ENCODE measurements at places on chromosomes 5 and 9. TPM values are rescaled to one million over a fixed set of nuclear protein-coding genes. Genes with fewer than 3 reads are reported as not detected.

- H3K27ac ChIP-seq, result no peak overlapping the region
- no peak overlapping the region for H3K4me3 ChIP-seq
- no peaks in the 10 kb centered on the region for H3K27me3 ChIP-seq
- DNase-seq, result no peak
- H3K4me1 ChIP-seq, result no peaks in the 10 kb centered on the region
- no peaks in the 10 kb centered on the region for H3K36me3 ChIP-seq
Observed at GRCh38 chr9:32722704-32723103, 60.6 kb upstream of the TMEM215 start.

LPCAT1 gene
- 54.5 TPM for total RNA-seq

- H3K27me3 ChIP-seq, result peaks cover 12% of the 10 kb centered on the region
- H3K27ac ChIP-seq, result no peak overlapping the region
- no peak for DNase-seq
- H3K36me3 ChIP-seq, result no peaks in the 10 kb centered on the region
- no peak overlapping the region for H3K4me3 ChIP-seq
Observed at GRCh38 chr5:6508931-6509330, 60.3 kb downstream of the UBE2QL1 start.

CRHBP gene
- total RNA-seq, result 0.27 TPM

DNA sequence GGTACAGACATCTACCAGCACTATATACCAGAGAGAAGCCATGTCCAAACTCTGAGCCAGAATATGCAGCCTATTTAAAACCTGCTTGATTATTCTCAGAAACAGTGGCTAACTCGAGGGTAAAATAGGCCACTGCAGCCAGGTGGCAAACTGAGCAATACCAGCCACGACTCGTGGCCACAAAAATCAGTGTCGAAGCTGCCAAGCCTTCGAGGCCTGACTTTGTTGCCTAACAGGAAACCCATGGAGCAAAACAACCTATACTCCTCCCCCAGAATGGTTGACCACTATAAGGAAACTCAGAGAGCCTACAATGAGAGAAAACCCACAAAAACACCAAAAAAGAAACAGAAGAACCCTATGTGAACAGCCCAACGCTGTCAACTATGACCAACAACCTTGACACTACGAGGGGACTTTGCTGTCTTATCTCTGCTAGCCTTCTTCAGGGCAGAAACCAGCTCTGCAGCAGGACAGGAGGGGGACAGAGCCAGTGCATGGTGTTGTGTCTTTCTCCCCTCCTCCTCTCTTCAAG, 133.8 kb downstream of the TMEM174 start:
- DNase-seq, result no peak
- H3K27ac ChIP-seq, result no peak overlapping the region
- H3K27me3 ChIP-seq, result peaks cover 78% of the 10 kb centered on the region
- peaks cover 6% of the 10 kb centered on the region for H3K4me1 ChIP-seq
- H3K36me3 ChIP-seq, result no peaks in the 10 kb centered on the region
- no peak overlapping the region for H3K4me3 ChIP-seq

GRCh38 chr5:128257076-128257475, 173.5 kb downstream of the SLC12A2 start:
- no peak overlapping the region for H3K27ac ChIP-seq
- no peak overlapping the region for H3K4me3 ChIP-seq
- no peak for DNase-seq
- peaks cover 7% of the 10 kb centered on the region for H3K27me3 ChIP-seq
- no peaks in the 10 kb centered on the region for H3K36me3 ChIP-seq

GALT gene
- total RNA-seq, result 53.9 TPM

DNA sequence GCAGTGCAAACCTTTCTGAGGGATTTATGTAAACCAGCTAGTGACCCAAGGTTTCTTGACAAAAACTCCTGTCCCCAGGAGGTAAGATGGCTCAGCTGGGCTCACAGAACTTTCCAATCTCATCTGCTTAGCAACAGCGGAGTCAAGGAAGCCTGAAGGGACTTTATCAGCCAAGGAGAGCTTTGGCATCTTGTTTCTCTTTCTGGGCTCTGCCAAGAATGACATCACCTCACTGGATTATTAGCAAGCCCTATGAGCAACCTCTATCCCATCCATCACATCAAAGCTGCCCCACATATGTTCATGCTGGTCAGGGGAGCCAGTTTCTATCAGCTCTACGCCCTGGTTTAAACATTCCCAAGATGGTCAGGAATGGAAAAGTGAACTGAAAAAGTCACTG, 461.3 kb downstream of the ENC1 start:
- H3K4me3 ChIP-seq, result no peak overlapping the region
- no peaks in the 10 kb centered on the region for H3K36me3 ChIP-seq
- peaks cover 9% of the 10 kb centered on the region for H3K4me1 ChIP-seq

GRCh38 chr5:171701100-171701541, 84.5 kb upstream of the SMIM23 start:
- no peak for DNase-seq
- no peaks in the 10 kb centered on the region for H3K36me3 ChIP-seq
- no peak overlapping the region for H3K4me3 ChIP-seq
- H3K27ac ChIP-seq, result no peak overlapping the region
- H3K27me3 ChIP-seq, result no peaks in the 10 kb centered on the region

- no peak overlapping the region for H3K4me3 ChIP-seq
- H3K4me1 ChIP-seq, result no peaks in the 10 kb centered on the region
- DNase-seq, result no peak
- H3K27me3 ChIP-seq, result no peaks in the 10 kb centered on the region
Observed at GRCh38 chr5:3325972-3326840, 269.4 kb upstream of the IRX1 start.

DNA sequence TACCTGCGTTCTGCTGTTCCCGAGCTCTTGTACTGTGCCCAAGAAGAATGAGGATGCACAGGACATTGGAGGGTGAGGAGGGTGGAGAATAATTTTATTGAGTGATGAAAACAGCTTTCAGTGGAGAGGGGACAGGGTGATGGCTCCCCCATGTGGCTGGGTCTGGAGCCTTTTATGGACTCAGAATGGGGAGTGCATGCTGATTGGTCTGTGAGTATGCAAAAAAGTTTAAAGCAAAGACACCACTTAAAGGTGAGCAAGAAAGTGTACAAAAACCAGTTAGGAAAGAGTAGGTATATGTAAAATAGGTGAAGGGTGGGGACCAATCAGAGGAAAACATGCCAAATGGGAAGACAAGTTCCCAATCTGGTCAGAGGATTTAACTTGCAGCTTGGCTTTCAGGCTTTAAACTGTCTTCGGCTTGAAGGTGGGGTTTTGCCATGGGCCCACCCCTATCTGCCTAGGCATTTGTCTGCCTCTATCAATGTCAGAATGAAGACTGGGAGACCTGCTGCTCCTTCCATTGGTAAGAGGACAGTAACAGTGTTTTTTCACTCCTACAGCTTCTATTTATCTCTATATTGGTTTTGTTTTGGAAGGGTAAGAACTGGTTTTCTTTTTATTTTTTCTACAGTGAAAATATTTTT, 118.0 kb upstream of the RAI14 start:
- H3K27me3 ChIP-seq, result peaks cover 32% of the 10 kb centered on the region
- peak; percentile 55 for DNase-seq
- H3K36me3 ChIP-seq, result no peaks in the 10 kb centered on the region
- no peak overlapping the region for H3K27ac ChIP-seq

DNA sequence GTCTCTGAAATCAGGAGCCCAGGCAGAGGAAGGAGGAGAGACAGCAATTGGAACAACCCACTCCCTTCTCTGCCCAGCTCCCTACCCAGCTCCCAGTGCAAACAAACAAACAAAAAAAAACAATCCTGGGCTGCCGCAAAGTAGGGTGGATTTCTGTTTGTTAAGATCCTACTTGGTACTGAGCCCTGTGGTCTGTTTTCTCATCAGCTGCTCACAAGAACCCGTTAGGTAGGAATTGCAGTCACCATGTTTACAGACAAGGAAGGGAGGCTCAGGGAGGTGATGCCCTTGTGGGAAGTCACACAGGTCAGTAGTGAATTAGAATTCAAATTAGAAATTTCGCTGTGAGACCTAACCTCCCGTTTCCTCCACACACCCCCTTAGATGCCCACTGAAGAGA, 128.8 kb upstream of the RAD23B start:
- no peaks in the 10 kb centered on the region for H3K36me3 ChIP-seq
- DNase-seq, result no peak
- H3K4me1 ChIP-seq, result no peaks in the 10 kb centered on the region
- peaks cover 15% of the 10 kb centered on the region for H3K27me3 ChIP-seq
- H3K4me3 ChIP-seq, result no peak overlapping the region

BASP1 gene
- 1.3 TPM for total RNA-seq

RBM27 gene
- total RNA-seq, result 68.0 TPM

DNA sequence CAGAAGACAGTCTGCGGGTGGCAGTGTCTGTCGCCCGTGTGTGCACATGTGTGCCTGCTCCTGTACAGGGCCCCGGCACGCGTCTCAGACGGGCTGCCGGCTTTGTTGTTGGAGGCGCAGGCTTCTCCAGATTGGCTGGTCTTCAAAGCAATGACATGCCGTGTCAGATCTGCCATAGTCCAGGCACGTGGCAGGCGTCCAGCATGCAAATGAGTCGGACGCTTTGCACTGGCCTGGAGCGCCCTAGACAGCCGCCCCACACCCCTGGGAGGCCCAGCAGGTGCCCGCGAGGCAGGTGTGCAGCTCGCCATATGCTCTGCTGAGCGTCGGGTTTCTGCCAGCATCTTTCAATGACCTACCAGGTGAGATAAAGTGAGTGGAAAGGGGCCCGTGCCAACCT, 71.5 kb downstream of the GADD45G start:
- H3K36me3 ChIP-seq, result no peaks in the 10 kb centered on the region
- H3K4me3 ChIP-seq, result no peak overlapping the region
- H3K27me3 ChIP-seq, result no peaks in the 10 kb centered on the region
- H3K4me1 ChIP-seq, result no peaks in the 10 kb centered on the region
- DNase-seq, result no peak

FXN gene
- total RNA-seq, result 24.2 TPM
